Stimulated activated CD8-positive, alpha-beta memory T cell treated with anti-CD3 and anti-CD28 coated beads, Interleukin-4, amount 100 ng/mL, for 48 hours (primary cell): ENCODE measurements at places on chromosomes 12 and 14.

DNA sequence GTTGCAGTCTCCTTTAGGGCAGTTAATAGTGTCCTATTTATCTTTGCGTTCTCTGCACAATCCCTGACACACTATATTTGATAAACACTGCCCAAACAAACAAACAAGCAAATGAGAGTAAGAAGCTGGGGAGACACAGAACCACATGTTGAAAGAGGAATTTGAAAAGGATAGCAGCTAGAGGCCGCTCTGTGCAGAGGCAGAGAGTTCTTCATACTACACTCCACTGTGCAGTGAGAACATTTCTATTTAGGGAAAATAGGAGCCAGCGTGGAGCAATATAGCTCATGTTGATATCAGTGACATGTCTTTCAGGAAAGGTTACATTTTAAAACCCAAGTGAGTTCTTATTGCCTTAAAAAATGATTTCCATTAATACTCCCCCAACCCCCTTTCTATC lies 140.3 kb upstream of the SEL1L start:
- no peak for DNase-seq

GRCh38 chr12:99042226-99042625 lies 397.1 kb downstream of the APAF1 start:
- no peak for DNase-seq

DNA sequence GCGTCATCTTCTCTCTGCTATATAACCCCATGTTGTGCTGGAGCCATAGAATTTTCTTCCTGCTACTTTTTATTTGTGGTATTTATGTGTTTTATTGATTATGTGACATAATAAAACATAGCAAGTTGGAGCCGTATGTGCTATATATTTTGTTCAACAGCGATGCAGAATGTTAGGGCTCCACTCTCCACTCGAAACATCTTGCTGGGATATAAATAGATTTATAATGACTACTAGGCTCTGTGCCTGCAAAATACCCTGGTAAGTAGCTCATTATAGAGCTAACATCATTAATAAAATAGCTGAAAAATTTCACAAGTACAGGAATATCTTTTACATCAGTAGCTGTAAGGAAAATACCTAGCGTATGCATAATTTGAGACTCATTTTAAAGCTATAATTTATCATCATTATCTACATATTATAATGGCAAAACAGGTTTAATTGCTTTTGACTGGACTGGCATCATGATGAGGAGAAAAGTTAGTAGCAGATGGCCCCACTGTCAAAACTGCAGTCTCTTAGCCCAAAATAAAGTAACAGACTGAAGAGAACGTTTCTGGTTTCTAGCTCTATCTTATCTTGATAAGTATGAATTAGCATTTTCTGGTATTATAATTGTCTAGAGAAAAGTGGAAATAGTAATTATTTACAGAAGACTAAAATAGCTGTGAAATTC lies 263.0 kb downstream of the NEDD1 start:
- no peak for DNase-seq

GRCh38 chr12:58026897-58027891 lies 85.8 kb downstream of the ATP23 start:
- DNase-seq: no peak

DNA sequence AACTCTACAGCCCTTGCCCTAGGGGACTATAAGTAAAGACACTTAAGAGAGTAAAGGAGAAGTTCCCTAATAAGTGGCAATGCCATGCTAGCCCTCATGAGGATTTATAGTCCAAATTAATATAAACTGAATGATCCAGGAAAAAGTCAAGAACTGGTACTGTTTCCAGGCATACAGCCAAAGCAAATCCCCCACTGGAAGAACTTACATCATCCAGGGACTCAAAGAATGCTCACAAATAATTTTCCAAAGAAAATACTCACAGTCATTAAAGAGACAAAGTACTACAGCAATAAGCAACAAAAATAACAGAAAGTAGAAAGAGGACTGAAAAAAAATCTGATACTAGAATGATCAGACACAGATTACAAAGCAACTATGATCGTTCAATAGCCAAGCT lies 79.7 kb upstream of the RAP1B start:
- DNase-seq: no peak

DNA sequence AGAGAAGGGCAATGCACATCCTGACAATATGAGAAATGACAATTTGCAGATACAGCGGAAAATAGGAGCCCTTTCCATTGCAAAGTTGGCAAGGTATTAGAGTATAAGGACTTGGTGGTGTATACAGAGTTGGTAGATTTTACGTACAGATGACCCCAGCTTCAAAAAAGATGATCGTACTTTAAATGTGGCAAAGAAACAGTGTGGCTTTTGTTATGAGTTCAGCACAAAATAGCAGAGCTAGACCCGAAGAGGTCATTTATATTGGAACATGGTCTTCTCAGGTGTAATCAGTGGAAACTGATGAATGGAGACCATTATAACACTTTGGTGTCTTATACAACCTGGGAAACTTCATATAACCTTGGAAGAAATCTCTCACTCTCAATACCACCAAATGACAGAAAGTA lies 2.3 kb downstream of the CLEC2B start:
- DNase-seq: no peak

DNA sequence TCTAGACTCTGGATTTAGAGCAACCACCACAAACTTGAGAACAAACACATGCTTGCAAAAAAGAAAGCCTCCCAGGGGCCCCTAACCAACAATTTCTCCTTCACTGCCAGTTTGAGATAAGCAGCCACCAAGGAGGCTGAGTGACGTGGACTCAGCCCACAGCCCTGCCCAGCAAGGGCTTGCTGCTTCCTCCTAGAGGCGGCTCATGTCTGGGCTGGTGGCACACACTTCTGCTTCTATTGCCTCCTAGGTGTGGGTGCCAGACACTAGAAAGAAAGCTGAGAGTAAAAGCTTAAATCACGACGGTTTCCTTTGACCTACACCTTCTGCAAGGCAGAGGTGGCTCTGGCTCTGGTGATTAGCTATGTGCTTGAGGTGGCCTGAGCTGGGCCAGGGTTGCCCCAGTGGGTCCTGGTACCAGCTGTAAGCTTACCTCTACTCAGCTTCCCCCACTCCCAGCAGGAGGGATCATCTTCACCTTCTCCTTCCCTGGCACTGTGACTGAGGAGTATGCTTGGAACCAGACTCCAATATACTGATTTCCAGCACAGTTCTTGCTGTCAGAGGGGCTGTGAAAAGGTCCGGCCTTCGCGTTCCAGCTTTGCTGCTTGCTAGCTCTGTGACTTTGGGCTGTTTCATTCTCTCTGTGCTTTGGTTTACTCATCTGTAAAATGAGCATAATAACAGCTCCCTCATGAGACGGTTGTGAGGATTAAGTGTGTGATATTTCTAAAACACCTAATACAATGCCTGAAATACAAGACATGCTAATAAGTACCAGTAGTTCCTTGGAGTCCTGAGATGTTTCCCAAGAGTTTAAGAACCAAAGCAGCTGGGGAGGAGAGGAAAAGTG lies 89.7 kb upstream of the PARP11 start:
- peak; percentile 69 for DNase-seq

DNA sequence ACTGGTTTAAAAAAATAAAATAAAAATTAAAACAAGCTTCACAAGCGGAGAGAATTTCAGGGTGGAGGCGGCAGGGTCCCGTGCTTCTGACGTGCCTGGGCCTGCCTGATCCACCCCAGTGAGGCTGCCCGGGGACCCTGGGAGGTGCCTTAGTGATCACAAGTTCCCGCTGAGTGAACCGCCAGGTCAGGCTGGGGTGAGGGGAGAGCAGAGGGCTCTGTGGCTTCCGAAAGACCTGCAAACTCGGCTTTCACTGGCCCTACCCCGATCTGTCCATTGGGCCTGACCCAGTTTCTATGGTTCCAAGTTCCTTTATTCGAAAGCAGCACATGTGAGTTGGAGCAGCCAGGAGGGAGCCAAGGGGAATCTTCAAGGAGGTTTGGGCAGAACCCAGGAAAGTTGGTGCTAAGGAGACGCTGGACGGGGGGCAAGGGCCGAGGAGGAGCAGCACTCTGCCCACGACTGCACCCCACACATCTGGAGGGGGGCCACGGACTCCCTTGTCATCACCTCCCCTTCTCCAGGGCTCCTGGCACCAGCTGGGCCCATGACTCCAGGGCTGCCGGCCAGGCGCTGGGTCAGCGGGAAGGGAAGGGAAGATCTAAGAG lies 12.9 kb downstream of the MMP14 start:
- DNase-seq: no peak

GRCh38 chr14:104001003-104001402 lies 58.7 kb upstream of the RD3L start:
- DNase-seq: peak; percentile 39

DNA sequence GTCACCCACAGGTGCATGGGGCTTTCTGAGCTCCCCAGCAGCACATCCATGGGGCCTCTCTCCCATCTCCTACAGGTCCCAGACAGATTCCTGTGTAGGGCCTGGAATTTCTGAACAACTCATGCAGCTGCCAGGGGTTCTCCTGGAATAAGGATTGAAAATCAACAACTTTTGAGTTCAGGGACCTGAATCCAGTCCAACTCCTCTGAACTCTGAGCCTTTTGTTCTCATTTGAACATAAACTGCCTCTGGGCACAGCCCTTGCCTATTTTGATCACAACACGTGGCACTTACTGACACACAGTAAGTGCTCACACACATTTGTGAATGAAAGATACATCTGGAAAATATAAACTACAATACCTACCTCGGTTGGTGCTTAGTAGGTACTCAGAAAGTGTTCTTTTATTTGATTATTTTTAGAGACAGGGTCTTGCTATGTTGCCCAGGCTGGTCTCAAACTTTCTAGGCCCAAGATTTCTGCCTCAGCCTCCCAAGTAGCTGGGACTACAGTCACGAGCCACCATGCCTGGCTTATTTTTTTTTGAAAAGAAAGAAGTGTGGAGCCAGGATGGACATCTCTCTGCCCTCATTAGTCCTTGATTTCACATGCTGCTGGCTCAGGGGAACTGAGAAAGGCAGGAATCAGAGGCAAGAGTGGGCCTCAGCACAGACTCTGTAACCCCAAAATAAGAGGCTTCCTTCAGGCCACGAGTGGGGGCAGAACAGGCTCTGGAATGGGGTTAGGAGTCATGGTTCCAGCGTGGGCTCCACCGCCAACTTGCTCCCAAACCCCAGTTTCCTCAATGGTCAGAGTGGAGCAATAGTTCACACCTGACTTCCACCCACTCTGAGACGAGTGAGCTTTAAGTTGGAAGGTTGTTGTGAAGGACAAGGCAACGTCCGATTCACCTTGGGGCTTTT lies 27.0 kb downstream of the SYNE3 start:
- DNase-seq: no peak
